Left lobe of liver (tissue), 2 donors: ENCODE measurements at places on chromosomes 5 and 9. TPM values are rescaled to one million over a fixed set of nuclear protein-coding genes. Genes with fewer than 3 reads are reported as not detected.

GRCh38 chr5:41968153-41968723 lies 43.2 kb downstream of the FBXO4 start:
- no peak for DNase-seq

GRCh38 chr5:127006744-127007143 lies 23.6 kb downstream of the MARCHF3 start:
- no peak for DNase-seq

GRCh38 chr9:134346151-134346550 lies 19.9 kb downstream of the RXRA start:
- no peak for DNase-seq

DNA sequence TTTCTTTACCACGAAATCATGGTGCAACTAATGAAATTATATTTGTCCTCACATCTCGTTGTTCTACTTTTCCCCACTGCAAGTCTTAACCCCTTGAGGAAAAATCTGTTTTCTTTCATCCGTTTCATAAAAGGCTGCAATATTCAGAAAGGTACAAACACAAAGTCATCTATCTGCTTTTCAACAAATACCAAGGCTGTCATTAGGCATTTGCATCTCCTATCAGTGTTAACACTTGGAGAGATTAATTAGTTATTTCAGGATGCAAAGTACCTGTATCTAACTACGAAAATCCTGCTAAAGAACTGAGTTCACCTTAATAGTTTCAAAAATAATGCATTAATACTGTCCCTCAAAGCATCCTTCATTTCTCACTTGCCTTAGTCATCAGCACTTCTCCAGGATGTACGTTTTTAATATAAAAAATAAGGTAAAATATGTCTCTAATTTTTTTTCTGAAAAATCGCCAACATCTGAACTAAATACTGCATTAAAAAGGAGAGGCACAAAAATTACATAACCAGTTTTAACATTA lies 1.8 kb downstream of the ARRDC3 start:
- no peak for DNase-seq

DNA sequence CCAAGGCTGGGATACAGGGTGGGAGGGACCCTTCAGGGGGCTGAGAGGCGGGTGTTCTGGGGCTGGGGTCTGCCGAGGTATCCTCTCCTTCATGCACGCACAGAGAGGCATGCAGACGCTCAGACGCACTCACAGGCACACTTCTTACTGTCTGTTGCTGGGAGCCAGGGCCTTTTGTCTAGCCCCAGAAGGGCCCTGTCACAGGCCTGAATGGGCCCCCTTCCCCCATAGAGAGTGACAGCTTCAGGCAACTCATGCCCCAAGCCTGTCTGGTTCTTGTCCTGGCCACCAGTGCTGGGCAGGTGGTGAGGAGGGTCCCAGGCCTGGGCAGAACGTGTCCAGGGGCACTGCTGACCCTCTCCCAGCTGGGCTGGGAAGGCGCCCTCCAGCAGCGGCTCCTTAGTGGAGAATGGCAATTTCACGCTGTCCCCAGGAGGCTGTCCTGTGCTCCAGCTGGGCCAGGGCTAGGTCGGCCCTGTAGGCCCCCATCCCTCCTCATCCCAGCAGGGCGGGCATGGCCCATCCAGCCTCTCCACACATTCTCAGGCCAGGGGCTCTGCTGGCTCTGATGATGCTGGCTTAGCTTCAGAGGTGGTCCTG lies 45.3 kb downstream of the LMX1B start:
- DNase-seq = no peak

DNA sequence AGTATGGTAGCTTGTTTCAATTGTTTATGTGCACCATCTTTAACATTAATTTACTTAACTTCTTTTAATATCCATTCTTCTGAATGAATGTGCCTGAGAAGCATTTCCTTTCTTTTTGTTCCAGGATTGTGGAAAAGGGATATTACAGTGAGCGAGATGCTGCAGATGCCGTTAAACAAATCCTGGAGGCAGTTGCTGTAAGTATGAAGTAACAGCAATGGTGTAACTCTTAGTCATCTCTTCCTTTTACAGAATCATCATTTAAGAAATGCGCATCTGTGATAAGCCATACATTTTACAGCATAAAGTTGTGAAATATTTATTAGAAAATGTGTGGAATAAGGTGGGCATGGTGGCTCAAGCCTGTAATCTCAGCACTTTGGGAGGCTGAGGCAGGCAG lies 117.7 kb downstream of the STARD4 start:
- no peak for DNase-seq

GRCh38 chr9:6230037-6230780 lies 14.6 kb downstream of the IL33 start:
- no peak for DNase-seq

Gene SPINK13
- total RNA-seq = not detected

Gene FRMPD1
- 0.88 TPM for total RNA-seq

Gene CMYA5
- total RNA-seq = 1.3 TPM

Gene GGTA1
- 1.2 TPM for total RNA-seq
